ENCODE measurements at places on chromosomes 13 and 19. TPM values are rescaled to one million over a fixed set of nuclear protein-coding genes. Genes with fewer than 3 reads are reported as not detected.

PRR36 gene
- 0.35 TPM for total RNA-seq

DNA sequence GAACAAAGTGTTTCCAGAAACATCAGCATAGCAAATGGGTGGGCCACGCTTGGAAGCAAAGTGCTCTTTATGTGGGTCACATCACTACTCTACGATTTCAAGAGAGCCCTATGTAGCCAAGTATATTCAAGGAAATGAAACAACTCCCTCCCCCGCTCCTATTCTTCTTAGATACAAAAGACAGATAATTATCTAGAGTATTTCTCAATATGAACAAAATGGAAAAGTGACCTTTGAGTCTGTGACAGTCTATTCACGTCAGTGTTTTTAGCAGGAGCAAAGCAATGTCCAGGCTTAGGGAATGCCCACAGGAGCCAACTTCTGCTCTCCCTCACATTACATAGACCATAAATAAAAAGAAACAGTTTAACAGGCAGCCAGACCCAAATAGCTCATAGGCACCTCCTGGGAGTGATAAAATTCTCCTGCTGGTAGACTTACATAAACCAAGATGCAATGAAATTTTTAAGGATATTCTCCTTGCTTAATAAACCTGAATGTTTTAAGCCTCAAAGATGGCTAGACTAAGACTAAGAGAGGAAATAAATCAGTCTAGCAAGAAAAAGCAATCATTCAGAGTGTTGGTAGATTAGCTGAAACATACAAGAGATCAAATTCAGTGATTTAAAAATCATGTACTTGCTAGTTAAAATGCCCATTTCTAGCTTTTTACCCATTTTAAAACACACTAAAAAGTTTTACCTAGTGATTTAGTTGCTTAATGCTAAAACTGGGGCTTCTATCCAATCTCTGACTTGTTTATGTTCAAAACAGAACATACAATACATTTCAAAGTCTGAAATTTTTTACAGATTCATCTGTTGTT, 182.8 kb downstream of the RGCC start:
- no peak for DNase-seq

DNA sequence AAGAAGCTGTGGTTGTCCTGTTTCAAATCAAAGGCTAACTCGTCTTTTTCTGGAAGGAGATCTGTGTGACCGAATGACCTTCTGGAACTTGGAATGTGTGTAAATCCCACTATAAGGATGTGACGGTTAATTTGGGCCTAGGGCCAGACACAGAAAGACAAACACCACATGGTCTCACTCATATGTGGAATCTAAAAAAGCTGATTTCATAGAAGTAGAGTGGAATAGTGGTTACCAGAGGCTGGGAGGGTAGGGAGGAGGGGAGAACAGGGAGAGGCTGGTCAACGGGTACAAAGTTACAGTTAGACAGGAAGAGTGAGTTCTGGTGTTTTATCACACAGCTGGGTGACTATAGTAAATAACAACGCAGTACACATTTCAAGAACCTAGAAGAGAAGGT, 39.3 kb upstream of the RGCC start:
- no peak for DNase-seq

GFY gene
- total RNA-seq: not detected

DNA sequence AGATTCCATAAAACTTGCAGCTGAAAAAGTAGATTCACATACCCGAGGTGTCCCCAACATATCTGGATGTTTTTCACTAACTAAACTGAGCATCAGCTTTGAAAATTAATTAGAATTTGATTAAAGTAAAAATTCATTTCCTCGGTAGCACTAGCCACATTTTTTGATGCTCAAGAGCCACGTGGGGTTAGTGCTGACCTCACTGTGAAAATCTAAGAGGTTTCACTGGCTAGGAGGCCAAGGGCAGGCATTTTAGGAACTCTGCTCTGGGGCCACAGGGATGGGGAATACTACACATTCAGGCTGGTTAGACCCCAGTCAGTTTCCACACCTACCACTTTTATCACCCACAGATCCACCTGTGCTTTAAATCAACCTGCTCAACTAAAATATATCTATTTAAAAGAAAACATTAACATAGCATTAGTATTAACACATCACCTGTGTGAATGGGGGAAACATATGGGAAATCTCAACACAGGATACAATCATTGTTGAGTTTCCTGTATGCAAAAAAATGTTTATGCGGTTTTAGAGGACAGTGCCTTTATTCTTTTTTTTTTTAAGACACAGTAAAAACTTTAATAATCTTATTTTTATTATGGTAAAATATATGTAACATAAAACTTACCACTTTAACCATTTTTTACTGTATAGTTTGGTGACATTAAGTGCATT, 45.5 kb downstream of the BRD4 start:
- no peak for DNase-seq

STOML3 gene
- total RNA-seq: not detected

ATP8A2 gene
- 2.7 TPM for total RNA-seq

DNA sequence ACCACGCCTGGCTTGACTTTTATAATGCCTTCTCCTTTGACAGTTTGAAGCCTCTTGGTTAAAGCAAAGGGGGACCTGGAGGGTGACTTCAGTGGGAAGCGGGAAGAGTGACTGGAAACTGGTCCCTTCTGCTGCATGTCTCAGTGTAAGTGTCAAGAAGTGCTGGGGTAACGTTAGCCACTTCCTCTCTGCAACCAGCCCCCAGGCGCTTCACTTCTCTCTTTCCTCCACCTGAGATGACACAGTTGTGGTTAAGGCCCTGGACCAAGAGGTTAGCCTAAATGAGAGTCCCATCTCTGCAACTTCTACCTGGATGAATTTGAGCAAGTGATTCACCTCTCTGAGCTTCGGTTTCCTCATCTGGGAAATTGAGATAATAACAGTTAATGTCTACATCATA, 16.3 kb downstream of the LEUTX start:
- no peak for DNase-seq

- DNase-seq: no peak
These were observed 201.8 kb upstream of the MIR17HG start for GRCh38 chr13:91145571-91146205.
